ENCODE measurements at places on chromosomes 3 and 15.

DNA sequence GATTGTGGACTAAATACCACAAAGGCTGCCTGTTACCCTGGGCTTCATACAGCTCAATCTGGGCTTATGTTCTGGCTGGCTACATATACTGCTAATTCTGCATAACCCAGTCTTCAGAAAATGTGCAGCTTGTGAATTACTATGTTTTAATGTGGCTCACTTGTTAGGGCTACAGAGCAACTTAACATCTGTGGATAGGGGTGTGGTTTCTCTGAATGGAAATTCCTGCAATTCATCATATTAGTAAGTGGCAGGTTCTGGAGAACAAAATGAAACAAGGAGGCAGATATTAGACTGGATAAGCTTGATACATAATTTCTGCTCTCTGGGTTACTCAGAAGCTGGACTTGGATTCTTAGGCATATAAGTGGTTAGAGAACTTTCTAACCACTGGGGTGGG lies 6.7 kb downstream of the TMEM202 start:
- no peak for DNase-seq

GRCh38 chr3:179880868-179881267 lies 155.9 kb downstream of the PEX5L start:
- DNase-seq: no peak

DNA sequence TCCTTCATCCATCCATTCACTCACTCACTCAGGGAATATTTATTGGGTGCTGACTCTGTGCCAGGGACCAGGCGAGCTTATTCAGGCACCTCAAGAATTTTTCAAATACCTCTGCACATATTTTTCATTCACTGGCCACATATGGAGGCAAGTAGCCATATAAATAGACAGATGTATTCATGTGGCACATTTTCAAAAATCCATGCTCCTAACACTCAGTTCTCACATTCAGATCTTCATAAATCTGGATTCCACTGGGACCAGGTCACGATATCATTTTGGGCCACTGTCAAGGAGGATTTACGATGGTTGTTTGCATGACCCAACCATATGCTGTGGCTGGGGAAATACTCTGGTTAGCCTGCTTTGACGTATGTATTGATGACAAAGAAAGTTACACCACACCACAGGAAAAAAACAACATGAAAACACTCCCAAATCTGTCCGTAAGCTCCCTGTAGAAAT lies 241.8 kb upstream of the LRTM1 start:
- DNase-seq: no peak

DNA sequence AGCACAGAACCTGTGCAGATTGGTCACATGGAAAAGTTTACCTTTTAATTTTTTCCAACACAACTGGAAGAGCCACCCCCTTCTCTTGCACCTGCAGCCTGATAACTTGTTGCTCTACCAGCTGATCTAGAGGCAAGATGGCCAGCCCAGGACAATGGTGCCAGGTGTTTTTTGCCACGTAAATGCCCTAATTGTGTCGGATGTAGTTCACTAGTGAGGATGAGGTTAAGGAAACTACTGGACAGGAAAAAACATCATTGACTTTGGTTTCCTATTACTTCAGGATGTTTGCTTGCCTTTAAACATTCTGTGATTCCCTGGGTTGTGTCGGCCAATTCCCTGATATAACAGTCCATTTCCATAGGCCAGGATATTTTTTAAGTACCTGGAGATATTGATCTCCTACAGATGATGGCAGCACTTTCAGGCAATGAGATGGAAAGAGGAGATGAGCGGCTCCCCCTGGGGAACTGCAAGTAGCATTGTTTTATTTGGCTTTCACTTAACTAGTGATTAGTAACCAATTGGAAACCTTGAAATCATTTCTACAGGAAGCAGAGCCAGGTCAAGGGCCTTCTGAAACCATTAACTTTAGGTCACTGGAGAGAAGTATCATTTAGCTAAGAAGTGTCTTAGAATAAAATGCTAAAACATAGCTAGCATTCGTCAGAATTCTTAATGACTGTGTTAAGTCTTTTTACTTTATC lies 72.5 kb downstream of the OSBPL10 start:
- peak; percentile 4 for DNase-seq

DNA sequence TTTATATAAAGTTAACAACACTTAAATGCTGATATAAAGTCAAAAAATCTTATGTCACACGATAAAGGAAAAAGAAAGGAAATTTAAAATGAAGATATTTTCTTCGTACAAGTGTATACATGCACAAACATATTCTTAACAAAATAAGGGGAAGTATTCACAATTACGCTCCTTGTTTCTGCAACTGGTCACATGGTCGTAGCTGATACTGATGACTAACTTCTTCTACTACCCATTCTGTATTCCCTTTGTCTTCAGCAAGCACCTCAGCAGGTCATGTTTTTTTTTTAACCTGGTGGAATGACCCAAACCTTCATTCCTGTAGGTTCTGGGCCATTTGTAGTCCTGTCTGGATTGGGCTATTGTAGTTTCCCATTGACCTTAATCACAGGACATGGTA lies 30.0 kb upstream of the CMTM8 start:
- peak; percentile 13 for DNase-seq

GRCh38 chr3:120113128-120114116 lies 19.2 kb upstream of the GSK3B start:
- DNase-seq: no peak

DNA sequence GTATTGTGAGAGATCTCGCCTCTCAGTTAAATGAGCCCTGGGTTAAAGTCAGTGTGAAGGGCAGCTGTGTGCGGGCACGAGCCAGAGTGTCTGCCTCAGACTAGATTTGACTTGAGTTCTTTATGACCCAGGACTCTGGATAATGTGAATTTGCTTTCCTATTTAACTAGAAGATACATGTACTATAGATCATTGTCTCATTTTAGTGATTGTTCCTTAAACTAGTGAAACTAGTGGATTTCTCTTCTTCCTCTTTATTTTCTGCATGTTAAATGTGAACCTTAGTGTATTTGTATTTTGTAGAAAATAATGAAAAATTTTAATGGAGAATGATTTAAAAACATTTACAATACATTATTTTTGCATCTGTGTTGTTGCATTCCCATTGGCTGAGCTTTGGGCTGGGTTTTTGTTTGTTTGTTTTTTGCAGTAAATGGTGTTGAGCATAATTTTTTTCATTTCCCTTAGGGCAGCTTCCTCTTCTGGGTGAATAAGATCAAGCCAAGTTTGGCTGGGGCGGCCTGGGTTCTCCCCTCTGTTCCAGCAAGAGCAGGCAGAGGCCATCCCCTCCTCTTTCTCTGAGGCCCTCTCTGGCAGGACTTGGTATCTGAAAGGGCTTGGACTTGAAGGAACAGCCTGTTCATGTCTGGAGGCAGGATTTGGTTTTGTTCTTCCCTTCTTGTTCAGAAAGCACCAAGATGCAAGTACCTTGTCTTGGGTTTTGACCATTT lies 15.0 kb downstream of the GCSAM start:
- peak; percentile 13 for DNase-seq

All from NB4 (cell line).